ENCODE measurements at places on chromosomes 5 and 9.
A peak's percentile ranks its signal among the peaks of the same experiment; 100 is the strongest.

GRCh38 chr5:137831526-137831925 lies 36.1 kb upstream of the MYOT start:
- DNase-seq: no peak

DNA sequence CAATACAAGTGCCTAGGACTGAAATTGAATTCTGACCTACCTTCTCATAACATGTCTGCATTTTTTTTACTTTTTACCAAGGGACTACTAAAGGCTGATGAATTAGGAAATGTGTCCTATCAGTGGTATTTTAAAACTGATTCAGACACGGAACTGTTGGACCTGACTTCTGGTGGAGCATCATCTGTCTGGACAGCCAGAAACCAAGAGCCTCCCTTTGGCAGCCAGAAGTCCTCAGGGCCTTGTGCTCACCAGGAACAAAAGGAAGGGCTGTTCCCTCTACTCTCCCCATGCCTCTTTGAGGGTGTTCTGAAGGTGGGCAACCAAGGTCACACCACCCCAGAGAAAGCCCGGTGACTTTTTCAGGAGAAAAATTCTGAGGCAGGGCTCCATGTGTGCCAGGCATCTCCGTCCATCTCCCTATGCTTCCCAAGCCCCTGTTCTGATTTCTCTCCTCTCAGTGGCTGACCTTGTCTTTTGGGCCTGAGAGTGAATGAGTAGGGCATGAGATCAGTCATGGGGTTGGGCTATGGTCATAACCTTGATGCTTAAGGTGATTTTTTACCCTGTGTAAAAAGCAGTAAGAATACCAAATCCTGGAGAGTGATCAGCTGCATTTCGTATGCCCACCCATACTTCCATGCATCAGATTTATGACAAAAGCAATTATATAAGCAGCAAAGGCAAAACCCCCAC lies 143.7 kb downstream of the SCAMP1 start:
- no peak for DNase-seq

DNA sequence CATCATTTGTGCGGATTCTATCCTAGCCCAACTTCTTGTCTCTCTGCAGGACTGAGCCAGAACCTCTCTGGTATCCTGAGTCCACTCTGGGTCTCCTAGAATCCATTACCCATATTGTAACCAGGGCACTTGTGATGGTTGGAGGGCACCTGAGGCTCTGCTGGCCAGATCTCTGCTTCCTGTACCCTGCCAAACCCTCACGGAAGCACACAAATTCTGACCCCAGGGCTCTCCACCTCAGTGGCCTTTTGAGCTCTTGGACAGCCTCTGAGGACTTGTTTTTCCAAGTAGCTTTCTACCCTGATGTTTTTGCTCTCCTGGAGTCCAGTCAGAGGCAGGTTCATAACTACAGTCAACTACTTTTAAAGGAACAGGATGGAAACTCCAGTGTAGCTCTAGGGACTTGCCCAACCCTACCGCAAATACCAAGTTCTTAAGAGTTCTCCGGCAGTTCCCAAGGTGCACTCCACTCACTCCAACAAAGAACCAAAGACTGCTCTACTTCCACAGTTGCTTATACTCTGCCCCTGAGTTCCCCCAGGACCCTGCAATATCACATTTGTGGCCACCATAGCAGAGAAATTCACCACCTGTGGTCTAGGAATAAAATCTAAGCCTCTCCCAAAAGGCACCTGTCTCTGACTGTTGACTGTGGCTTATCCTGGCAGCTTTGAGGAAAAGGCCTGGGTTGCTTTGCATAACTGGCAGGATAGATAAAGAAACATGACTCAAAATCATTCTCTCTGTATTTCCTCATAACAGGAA lies 9.6 kb downstream of the PIP5K1B start:
- DNase-seq: no peak

GRCh38 chr5:116600876-116601275 lies 26.3 kb upstream of the SEMA6A start:
- no peak for DNase-seq

GRCh38 chr5:14215901-14216300 lies 72.8 kb downstream of the TRIO start:
- no peak for DNase-seq

- DNase-seq: no peak
These were observed 6.7 kb downstream of the SLCO4C1 start for GRCh38 chr5:102289251-102289899.

GRCh38 chr5:172187118-172188032 lies 649 bp downstream of the STK10 start:
- peak; percentile 69 for DNase-seq

GRCh38 chr9:5819174-5819573 lies 13.7 kb downstream of the ERMP1 start:
- no peak for DNase-seq

- DNase-seq: no peak
These were observed 22.6 kb downstream of the ASS1 start for GRCh38 chr9:130467316-130467715.

DNA sequence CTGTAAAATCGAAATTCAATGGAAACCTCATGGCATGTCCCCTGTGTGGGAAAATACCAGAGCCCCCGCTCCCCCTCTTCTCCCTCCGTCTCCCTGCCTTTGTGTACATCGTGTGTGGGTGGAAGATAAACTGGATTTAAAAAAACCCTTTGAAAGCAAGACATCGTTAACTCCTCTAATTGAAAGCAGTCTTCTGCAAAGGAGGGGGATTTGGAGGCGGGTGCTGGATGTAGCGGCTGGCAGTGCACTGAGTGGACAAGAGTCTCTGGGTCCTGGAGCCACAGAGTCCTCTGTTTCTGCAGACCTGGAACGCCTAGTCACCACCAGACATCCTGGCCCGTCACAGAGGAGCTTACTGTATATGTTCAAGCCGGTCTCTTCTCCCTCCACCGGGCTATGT lies 169.4 kb downstream of the PAPPA start:
- no peak for DNase-seq

DNA sequence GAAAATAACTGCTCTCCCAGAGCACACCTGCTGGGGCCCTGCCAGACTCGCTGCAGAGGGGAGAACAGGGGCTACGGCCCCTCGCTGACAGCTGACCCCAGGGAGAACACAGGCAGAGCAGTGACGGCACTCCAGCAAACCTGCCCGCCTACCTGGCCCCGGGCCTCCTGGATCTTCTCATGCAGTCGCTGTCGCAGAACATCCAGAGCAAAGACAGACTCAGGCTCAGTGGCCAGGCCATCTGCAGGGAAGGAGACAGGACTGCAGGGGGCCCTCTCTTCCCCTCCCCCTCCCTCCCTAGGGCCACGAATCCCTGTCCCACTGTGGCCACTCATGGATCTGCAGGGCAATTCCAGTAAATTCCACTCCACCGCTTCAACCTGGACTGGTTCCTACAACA lies 2.4 kb downstream of the SURF6 start:
- no peak for DNase-seq

DNA sequence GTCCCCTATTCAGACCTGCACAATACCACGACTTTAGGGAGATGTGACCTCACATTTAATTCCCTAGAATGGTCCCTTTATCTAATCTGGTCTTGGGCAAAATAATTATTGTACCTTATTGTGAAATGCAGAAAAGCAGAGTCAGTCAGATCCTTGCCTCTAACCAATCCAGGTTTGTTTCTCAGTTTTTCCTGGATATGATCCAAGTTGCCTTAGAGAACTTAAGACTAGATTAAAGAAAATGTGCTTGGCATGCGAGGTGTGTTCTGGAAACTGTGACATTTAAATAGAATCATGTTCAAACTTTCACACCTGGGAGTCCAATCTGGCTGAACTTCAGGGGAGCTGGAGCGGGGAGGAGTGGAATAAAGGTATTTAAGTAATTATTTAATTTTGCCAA lies 696.2 kb downstream of the DNAH5 start:
- no peak for DNase-seq

DNA sequence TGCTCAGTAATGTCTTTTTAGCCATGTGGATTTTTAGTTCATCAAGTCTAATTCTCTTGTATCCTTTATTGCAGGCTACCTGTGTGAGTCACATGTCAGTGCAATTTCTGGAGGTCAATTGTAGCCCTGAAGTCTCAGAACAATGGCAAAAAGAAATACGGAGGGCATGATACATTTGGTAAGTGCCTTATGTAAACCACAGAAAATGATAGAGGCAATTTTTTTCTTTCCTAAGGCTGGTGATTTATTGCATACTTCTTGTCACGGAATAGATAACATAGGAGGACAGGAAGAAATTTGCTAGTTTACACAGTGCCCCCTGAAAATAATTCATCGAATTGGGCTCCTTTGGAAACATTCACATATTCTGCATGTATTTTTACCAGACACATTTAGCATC lies 235.9 kb downstream of the DMRTA1 start:
- no peak for DNase-seq

- no peak for DNase-seq
These were observed 315.3 kb downstream of the GADD45G start for GRCh38 chr9:89920131-89920530.

GRCh38 chr5:17185773-17186172 lies 31.7 kb upstream of the BASP1 start:
- no peak for DNase-seq

DNA sequence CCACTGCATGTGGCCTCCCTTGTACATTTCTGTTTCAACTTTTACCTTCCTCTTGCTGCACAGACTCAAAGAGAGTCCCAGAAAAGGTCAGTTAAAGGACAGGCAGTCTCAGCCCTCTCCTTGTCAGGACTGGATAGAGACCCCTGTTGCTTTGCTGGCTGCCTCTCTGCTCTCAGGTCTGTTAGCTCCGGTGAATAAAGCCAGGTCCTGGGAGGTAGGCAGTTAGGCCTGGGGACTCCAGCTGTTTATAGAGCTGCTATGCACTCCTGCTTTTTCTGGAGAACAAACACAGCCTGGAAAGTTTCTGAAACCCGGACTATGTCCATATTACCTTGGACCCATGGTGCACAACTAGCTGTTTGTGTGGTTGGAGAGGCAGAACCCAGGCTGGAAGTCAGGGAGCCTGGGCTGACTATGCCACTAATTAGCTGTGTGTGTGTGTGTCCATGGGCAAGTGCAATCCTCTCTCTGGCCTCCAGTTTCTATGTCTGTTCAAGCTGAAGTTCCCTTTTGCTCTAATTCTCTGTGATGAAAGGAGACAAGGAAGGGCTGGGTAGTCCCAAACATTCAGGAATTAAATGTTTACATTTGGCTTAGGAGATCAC lies 42.9 kb downstream of the GLRA1 start:
- DNase-seq: no peak

DNA sequence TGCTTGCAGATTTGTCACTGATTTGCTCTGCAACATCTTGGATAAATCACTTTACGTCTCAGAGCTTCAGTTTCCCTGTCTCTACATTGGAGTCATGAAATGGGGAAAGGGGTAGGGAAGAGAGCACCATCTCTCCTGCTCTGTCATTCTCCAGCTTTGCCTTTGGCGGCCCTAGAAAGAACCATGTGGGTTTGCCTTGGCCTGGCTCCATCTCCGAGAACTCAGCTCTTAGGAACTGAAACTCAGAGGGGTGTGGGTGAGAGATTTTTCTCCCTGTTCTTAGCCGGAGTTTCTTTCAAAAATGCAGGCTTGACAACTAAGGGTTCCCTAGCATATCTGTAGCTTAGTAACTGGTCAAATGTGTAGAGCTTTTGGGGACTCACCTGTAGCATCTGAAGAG lies 123.5 kb downstream of the SMARCA2 start:
- DNase-seq: no peak

GRCh38 chr5:142408536-142408935 lies 83.7 kb upstream of the SPRY4 start:
- no peak for DNase-seq

- DNase-seq: no peak
These were observed 288.9 kb upstream of the VLDLR start for GRCh38 chr9:2332663-2333062.

DNA sequence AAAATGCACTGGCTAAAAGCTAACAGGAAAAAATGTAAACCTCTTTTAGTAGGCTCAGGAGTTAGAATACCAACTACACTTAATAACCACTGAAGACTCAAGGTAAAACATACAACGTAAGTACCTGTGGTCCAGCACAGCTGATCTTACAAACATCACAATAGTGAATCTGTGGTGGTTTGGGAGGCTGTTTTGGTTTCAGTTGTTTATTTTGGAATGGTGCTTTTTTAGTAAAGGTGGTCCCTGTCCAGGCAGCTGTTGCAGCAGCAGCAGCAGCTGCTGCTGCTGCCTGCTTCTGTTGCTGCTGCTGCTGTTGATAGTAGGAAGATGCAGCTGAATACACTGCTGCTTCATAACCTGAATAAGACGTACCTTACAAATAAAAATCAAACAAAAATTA lies 37.9 kb downstream of the ZFR start:
- DNase-seq: no peak

DNA sequence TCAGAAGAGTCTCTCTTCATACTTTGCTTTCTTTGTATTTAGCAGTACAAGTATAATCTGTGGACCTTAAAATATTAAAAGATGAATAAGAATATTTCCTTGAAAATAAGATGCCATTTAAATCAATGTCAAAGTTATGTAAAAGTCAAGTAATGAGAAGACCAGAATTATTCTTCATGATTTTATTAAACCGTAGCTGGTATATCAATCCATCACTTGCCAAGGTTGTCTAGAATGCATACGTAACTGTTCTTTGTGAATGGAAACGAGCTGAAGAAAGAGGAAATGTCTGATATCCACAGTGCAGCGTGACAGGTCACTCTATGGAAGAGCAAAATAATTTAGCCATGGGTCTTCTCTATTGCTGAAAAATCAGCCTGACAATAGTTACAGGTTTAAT lies 488.7 kb upstream of the CCNG1 start:
- DNase-seq: no peak

- DNase-seq: no peak
These were observed at the start of gene ANGPTL2 for GRCh38 chr9:127122176-127123063. TSS of gene ANGPTL2 (minus strand) at chr9:127122635. CDS start at chr9:127108731, 13,904 bp downstream.

All from stimulated activated CD4-positive, alpha-beta T cell treated with anti-CD3 and anti-CD28 coated beads, Interleukin-1b, Interleukin-23, amount 100 ng/mL, for 24 hours (primary cell).